Bone marrow (tissue), 2 donors: ENCODE measurements at places on chromosomes 12 and 14.

DNA sequence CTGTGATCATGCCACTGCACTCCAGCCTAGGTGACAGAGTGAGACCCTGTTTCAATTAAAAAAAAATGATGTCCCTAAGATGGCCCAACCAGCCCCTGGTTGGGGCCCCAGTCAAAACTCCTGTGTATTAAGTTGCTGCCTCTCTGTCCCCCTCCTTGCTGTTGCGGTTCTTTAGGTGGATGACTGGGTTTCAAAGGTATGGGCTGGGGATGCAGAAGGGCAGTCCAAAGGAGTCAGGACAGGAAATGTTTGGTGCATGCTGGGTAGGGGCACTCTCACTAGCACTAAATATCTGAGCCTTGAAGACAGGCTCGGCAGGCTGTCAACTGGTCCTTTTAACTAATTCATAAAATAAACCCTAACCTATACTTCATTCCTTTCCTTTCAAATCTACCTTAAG is 12.0 kb upstream of the PIP4K2C start:
- DNase-seq = no peak

GRCh38 chr14:61644175-61644574 is 51.1 kb upstream of the HIF1A start:
- DNase-seq = no peak

GRCh38 chr14:39446131-39446744 is 14.0 kb upstream of the FBXO33 start:
- no peak for DNase-seq

DNA sequence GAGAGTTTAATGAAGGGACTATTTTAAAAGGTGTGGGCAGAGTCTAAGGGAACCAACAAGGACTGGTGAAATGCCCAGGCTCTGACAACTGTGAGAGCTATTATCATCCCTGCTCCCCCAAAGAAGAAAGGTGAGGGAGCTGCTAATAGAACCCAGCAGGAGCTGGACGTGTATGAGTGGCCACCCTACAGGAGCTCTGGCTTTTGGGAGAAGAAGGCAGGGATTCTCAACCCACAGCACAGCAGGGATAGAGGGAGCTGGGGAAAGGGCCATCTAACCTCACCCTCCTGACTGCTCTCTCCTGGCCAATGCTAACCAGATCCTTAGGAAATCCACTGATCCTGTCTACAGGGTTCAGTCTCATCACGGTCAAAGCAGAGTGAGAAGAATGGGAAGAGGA is 57.1 kb downstream of the GRIN2B start:
- DNase-seq = no peak

GRCh38 chr12:30378307-30378706 is 317.4 kb downstream of the IPO8 start:
- no peak for DNase-seq

DNA sequence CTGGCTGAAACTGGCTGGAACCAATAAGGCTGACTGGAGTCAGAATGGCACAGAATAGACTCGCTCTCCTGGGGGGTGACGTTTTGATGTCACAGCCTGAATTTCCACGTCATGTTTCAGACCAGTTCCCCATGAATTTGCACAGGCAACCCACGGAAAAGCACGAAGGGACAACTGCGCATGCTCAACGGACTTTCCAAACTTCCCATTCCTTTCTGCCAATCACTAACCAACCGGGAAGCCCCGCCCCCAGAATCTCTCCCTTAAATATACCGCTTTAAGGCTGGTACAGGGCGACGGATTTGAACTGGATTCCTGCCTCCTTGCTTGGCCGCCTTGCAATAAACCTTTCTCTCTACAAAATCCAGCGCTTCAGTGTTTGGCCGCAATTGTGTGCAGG is 434.7 kb downstream of the APAF1 start:
- no peak for DNase-seq

- DNase-seq = no peak
These were observed 28.5 kb downstream of the OSBPL8 start for GRCh38 chr12:76531056-76531455.

DNA sequence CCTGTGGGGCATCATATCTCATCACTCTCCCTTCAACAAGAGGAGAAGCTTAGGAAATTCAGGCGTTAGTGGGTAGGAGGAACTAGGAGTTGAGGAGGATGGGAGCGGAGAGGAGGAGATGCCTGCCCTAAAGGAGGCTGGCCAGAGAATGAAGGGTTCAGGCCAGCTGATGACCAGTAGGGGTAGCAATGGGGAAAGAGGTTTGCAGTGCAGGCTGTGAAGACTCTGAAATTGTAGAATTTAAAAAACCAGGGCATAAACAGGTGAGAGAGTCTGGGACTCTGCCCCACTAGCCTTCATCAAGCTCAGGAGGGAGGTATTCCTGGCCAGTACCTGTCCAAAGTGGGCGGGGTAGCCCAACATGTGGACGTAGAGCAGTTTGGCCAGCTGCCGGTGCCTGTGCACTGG is 809 bp downstream of the AP1G2 start:
- DNase-seq = no peak

DNA sequence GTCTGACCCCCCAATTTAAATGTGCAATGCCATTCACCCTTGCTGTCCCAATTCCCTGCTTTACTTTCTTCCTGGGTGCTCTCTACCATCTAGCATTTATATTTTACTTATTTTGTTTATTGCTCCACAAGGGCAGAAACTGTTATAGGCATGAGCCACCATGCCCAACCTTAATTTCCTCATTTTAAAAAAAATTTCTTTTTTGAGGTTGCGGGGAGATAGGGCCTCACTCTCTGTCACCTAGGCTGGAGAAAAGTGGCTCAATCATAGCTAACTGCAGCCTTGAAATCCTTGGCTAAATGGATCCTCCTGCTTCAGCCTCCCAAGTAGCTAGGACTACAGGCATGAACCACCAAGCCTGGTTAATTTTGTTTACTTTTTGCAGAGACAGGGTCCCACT is 13.0 kb downstream of the HPD start:
- DNase-seq = no peak

DNA sequence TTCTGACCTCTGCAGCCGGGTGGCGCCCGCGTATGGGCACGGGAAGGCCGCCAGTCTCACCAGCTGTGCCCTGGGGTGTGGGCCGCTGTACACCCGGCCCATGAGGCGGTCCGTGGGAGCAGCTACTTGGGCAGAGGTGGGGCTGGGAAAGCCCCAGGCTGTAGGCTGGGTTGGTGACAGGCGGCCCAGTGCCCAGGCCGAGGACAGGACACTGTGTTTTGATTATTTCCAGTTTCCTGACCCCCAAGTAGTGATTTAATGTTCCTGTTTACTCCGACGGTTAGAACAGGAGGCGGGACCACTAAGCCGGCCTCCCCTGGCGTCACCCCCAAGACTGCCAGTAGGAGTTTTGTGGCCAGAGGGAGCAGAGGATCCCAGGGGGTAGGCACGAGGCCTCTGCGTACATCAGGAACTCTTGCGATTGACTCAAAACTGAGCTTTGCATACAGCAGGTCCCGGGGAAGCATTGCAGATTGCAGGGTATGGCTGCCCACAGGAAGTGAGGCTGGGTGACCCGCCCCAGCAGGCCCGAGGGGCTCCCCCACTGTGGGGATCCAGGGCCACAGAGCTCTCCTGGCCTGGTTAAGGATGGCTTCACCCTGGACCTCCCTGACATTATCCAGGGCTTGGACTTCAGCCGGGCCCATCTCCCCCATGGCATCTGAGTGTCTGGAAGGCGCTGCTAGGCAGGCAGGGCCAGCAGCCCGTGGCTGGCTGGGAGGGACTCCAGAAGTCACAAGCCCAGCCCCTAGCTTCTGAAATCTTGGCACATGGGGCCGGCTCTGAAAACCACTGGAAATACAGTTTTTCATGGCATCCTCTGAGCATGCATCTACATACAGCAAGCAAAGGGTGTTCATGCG is 42.5 kb upstream of the DIO3 start:
- no peak for DNase-seq

DNA sequence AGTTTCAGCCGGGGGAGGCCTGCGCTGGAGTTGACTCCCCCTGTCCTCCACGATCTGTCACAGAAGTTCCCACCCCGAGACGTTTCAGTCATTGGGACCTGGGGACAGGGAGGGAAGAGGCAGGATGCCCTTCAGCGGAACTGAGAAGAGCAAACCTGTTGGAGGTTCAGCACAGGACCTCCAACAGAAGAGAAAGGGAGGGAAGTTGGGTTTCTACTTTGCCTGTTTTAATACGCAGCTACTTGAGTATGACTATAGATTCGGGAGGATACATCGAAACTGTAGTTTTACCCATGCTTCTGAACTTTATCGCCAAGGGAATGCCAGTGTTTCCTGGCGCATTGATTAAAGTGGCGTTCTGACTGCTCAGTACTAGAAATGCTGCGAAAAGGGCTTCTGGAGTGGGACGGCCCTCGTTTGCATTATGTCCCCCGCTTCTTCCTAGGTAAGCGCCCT is 2.3 kb upstream of the DUSP6 start:
- no peak for DNase-seq

GRCh38 chr14:99586054-99586760 is 17.8 kb downstream of the CCDC85C start:
- DNase-seq = no peak

GRCh38 chr12:3035171-3035570 is 42.0 kb upstream of the TSPAN9 start:
- DNase-seq = no peak

DNA sequence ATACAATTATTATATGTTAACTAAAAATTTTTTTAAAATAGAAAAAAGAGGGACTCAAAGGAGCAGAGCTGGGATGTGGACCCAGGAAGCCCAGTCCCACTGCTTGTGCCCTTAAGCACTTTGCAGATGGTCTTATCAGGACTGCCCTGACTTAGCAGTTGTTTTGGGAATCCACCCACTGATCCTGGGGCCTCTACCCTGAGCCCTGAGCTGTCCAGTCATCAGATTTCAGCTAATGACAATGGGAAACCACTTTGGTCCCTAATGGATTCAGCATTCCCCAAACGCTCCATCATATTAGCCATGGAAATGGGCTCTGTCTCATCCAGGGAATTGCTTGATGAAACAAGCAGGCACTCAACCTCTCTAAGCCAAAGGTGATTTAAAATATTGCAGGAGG is 22.5 kb upstream of the WSCD2 start:
- DNase-seq = no peak

GRCh38 chr14:70567791-70568190 is 32.7 kb downstream of the MED6 start:
- DNase-seq = no peak

- peak; percentile 11 for DNase-seq
These were observed 1.9 kb upstream of the KRT79 start for GRCh38 chr12:52836042-52836466.

GRCh38 chr14:90732718-90733117 is 83.5 kb downstream of the TTC7B start:
- no peak for DNase-seq

DNA sequence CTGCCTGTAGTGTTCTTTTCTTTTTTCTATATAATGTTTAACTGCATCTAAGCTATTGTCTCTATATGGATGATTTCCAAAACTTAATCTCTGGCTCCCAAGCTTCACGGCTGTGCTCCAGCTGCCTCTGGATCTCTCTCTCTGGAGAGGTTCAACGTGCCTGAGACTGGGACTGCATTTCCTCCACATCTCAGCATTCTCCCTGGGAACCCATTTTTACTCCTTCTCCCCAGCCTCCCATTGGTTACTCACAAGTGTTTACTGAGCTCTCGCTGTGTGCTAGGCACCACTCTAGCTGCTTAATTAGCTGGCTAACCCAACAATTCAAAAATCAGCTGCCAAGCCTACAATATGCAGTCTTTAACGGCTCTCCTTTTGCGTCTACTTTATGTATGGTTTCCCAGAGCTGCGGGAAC is 34.7 kb downstream of the FBXL14 start:
- DNase-seq = no peak

- DNase-seq = no peak
These were observed 218.5 kb downstream of the PHETA1 start for GRCh38 chr12:111150360-111150759.

DNA sequence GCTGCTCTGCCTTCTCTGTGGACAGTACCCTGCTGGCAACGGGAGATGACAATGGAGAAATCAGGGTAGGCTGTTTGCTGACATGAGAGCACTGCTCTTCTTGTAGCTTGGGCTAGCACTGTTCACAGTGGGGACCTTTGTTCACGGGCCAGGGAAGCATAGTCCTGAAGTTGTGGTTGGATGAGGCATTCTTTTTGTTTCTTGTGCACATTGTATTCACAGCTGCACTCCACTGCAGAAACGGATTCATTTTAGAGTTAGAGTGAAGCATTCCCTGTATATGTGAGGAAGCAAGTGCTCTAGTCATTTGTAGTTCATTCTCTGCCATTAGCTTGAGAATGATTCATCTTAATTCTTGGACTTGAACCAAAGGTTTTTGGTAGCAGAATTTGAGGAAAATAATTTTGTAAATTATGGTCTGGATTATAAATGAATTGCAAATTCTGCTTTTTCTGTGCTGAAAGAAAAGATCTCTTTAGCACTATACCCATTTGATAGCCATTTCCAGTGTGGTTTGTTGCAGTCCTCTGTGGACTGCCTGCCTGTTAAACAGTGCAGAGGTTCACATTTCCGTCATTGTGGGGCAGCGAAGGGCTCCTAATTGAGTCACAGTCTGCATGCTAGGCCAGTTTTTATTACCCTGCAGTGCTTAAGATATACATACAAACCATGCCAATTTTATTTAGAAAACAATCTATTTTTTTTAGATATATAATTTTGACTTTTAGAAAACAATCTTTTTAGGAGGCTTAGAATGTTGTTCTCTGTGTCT is 80.6 kb downstream of the APAF1 start:
- peak; percentile 2 for DNase-seq

DNA sequence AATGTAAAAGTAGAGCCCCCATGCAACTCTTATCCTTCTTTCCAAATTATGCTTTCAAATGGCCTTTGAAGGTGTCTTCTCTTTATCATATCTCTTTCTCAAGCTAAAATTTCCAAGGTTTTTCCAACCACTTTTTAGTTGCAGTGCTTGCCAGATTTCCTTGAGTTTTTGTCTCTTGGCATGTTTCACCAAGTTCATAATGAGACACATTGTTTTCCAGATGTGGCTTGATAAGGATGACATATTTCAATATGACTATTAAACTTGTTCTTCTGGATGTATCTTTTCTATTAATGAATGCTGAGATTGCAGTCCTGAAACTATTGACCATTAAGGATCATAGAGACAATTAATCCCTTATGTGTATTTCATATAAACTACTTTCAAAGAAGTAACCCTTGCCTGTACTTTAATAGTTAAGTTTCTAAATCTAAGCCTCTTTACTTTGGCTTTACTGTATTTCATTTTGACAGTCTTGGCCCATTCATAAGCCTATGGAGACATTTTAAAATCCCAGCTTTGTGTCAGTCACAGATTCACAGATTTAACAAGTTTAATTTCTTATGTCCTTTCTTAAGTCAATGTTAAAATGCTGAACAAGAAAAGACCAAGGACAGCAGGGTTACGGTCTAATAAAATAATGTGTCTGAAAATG is 151.5 kb downstream of the LRFN5 start:
- no peak for DNase-seq

GRCh38 chr14:69986336-69986735 is 107.1 kb downstream of the SMOC1 start:
- DNase-seq = no peak

GRCh38 chr12:98408681-98409080 is 106.7 kb upstream of the TMPO start:
- no peak for DNase-seq
